Activated T-cell treated with anti-CD3 and anti-CD28 coated beads, Interleukin-2, amount 50 U/mL, for 4 hours (primary cell): ENCODE measurements at places on chromosomes 7 and 10. TPM values are rescaled to one million over a fixed set of nuclear protein-coding genes. Genes with fewer than 3 reads are reported as not detected.

- DNase-seq = no peak
Measured at GRCh38 chr7:45721686-45722598, 147.8 kb downstream of the ADCY1 start.

DNA sequence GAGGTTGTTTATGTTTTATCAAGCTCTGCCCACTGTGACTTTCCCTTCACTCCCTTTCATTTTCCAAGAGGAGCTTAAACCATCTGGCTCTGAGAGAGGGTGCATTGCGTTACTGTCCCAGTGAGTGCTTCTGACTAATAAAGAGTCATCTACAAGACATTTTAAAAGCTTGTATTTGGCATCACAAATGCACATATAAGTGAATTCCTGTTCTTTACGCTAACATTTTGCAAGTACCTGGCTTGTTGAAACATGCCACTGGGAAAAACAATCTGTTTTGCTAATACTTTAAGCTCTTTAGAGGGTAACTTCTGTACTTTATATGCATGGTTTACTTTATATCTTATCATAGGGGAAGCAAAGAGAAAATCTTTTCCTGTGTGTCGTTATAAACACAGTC is 534.6 kb upstream of the POM121L12 start:
- DNase-seq = no peak

GRCh38 chr7:151796091-151796870 is 80.6 kb downstream of the PRKAG2 start:
- DNase-seq = no peak

- no peak for DNase-seq
Measured at GRCh38 chr10:114395366-114396022, 8.8 kb downstream of the AFAP1L2 start.

DNA sequence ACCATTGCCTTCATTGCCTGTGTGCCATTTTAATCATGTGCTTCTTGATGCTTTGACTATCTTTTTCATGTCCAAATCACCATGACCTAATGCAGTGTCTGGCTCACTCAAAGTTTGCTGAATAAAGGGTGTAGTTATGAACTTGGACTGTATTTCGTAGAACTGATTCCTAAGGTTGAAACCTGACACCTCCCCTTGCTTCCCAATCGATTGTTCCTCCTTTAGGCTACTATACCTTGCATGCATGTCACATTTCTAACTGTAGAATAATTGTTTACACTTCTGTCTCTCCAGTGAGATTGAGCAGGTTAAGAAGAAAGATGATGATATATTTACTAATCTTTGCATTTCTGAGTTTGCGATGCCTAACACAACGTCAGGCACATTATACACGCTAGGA is 41.0 kb upstream of the CDK1 start:
- DNase-seq = no peak

DNA sequence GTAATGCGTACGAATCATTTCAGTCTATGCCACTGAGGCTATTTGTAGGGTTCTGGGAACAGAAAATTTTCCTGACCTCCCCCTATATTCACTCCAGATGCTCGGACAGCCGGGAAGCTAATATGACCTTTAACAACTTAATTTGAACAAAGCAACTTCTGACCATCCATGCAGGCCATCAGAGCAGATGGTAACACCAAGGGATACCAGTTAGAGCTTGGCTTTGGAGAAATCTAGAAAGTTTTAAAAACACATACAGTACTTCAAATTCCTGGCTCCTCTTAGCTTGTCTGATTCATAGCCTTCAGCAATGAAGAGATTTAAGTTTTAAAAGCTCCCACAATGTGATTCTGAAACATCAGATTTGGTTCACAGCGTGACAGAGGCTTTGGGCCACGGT is 257.3 kb downstream of the GPAM start:
- DNase-seq = no peak

Gene PON1
- total RNA-seq = not detected

Gene NXPH1
- total RNA-seq = not detected

Gene NPY
- not detected for total RNA-seq
